ENCODE measurements at places on chromosomes 6 and 20.
A peak's percentile ranks its signal among the peaks of the same experiment; 100 is the strongest.

DNA sequence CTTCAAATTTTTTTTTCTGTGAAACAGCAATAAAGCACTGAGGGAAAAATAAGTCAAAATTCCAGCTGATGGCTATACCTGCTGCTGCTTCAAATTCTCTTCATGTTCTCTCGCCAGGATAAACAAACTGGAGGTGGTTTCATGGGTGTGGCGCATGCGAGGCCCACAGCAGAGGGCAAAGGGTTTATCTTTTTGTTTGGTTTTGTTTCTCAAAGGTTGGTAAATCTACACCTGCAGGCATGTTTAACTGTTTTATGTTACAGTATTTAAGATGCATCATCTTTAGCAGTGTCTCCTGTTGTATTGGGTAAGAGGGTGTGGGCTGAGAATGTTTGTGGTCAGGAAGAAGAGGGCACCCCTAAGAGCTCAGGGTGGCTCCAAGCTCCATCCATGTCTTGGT, 342.2 kb downstream of the CDH26 start:
- peak; percentile 9 for DNase-seq

DNA sequence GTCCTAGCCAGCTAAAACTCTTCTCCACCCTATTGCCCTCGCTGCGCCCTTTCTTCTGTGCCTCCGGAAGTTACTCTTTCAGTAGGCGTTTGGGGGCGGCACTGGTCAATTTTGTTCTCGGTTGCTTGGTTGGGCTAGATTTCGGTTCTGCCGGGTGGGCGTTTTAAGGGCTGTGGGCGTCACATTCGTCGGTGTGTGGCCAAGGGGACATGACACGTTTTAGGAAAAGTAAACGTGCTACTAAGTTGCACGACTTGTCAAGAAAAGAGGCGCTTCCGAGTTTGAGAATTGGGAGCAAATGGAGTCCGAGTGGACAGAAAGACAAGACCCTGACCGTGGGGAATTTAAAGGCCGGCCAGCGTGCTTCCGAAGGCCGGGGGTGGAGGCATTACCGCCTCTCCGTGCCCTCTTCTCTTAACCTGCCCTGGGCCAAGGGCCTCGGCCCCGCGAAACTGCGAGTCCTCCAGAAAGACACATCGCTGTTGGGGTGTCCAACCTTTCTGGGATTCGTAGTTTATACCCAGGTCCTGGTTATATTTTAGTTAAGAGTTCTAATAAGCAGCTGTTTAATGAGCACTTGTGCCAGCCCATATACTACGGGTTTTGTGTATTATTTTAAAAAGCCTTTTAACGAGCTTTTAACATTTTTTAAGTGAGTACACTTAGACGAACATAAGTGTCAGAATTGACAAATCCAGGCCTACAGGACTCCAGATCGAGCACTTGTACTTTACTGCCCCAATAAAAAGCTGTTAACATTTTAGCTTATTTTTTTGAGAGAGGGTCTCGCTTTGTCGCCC, 664 bp upstream of the BAG6 start:
- peak; percentile 97 for DNase-seq

DNA sequence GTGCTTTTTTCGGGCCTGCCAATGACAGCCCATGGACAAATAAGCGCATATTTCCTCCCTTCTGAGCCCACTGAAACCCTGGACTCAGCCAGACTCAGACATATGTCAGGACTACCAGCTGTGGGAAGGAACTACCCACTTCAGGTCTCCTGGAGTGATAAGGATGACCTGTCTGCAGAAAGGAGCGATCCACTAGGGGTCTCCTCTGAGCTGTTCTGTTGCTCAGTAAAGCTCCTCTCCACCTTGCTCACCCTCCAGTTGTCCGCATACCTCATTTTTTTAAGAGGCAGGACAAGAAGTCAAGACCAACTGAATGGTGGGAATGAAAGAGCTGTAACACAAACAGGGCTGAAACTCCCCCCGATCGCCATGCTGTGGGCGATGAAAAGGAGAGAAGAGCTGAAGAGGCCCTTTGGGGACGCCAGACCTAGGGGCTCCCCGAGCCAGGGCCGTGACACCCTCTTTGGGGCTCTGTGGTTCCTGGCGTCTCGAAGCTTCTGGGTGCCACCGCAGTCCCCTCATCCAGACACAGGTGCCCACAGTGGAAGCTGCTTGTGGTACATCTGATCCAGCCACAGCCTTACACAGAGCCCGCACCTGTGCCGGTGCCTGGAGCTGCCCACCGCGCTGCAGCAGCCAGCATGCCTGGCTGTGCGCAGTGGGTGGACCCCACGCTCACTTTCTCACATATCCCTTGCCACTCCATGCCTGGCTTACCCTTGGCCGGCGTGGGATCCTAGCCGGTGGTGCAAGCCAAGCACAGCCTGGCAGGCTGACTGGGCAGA, 68.8 kb downstream of the EYS start:
- peak; percentile 23 for DNase-seq

DNA sequence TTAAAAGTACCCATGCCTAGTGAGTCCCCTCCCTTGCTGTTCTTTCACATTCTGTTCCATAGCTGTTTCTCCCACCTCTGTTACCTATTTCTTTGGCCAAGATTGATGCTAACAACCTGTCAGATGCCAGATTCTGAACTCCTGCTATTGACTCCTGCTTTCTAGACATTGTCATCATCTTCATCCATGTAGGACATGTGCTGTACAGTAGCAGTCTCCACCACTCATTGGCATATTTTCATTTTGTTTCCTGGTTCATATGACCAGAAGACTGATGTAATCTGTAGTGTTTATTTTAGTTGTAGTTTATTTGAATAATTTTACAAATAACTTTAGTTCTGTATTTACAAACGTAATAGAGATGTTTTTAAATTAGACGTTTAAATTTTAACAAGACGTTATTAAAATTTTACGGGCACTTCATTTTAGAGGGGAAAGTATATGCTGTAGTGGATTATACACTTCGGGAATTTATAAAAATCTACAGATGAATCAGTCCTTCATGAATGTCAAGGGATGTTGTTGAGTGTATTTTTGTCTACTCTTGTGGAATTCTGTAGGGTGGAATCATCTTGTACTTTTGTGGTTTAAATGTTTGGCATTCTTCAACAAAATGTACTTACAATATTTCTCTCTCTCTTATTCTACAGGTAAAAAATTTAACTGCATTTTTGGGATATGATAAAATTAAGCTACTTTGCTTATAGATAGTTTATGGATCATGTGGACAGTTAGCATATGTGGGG, 34.1 kb downstream of the TRMT11 start:
- DNase-seq: no peak

DNA sequence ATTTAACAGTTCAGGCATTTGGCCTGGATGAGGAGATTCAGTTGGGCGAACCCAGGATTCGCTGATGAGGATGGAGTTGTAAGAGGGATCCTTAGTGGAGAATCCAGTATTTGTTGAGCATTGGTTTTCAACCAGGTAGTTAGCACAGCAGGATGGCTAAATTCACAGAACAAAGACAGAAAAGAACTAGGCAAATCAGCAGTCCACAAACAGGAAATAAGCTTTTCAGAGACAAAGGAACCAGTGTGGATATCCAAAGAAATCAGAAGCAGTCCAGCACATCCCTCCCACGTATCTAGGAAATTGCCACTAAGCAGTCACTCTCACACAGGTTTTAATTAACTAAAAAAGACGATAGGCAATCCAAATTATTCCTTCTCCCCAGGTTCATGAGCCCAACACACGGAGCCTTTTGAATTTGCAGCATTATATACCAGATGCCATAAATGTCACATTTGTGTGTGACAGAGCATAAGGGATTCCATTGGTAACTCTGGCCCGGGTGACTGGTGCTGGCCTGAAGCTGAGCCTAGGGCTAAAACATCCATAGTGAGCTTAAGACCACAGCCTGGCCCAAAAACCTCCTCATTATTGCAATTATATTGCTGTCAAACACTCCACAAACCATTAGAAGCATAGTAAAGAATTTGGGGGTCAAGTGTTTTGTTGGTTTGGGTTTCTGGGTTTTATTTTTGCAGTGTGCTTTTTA, 131.5 kb downstream of the SOBP start:
- DNase-seq: peak; percentile 92

GRCh38 chr6:129744201-129744879, 34.4 kb upstream of the ARHGAP18 start:
- peak; percentile 48 for DNase-seq

DNA sequence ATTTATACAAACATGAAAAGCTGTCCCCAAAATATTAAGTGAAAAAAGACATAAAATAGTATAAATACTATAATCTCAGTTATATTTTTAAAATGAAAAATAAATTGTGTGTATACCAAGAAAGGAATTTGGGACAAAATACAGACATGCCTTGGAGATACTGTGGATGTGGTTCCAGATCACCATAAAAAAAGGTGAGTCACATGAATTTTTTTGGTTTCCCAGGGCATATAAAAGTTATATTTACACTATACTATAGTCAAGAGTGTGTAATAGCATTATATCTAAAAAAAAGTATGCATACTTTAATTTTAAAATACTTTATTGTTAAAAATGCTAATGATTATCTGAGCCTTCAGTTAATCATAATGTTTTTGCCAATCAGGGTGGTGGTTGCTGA, 17.4 kb upstream of the SDHAF4 start:
- no peak for DNase-seq

GRCh38 chr6:30394139-30394538, 49.2 kb downstream of the RPP21 start:
- peak; percentile 84 for DNase-seq

DNA sequence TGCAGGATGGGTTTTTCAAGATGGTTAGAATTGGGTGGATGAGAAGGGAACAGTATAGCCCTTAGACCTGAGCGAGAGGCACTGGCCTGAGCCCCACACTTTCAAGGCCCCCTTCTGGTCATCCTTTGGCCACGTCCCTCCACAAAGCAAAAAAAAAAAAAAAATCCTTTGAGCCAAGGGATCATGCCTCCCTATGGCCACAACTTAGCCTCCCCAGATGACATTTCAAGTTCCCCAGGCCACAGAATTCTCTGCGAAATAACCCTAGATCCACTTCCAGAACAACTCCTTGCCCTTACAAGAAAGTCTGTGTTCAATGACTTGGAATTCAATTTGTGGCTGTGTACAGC, 30.4 kb downstream of the ELOVL2 start:
- no peak for DNase-seq

GRCh38 chr6:111941686-111942330, 68.6 kb upstream of the FYN start:
- no peak for DNase-seq

DNA sequence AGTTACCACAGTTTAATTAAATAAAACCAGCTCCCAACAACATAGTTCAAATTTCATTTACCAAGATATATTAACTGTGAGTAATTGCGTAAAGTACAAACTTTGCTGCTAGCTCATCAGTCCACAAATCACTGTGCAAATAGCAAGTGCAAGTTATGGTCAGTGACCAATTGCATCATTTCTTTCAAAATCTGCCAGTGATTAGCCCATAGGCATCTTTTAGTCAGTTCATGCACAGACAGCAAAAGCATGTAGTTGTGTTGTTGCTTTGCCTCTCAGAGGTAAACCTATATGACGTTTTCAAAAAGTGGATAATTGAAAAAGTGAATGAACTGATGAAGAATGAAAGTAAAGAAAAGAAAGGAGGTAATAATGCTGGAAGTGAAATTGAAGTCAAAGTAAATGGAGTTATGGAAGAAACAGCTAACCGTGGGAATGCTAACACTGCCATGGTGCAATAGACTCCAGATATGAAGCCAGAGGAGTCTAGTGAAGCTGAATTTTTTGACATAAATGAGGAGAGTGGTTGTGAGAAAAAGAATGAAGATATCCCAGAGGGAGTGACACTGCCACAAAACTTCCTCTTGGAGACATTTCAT, 36.5 kb downstream of the ENPP1 start:
- no peak for DNase-seq

DNA sequence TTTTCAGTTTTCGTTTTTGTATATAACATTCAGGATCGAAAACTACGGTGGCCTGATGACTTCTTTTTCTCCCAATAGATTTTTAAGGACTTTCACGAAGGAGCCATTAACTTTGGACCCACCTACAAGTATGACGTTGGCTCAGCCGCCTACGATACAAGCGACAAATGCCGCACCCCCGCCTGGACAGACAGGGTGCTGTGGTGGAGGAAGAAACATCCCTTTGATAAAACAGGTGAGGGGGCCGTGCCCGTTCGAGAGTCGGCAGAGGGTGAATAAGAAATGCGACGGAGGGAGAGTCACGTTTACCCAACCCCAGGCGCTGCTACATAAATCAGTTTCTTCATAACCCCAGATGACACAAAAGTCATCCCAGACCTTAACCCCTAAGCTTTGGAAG, 91.5 kb downstream of the SERAC1 start:
- DNase-seq: no peak

GRCh38 chr20:3472105-3472504, 1.3 kb downstream of the ATRN start:
- no peak for DNase-seq

GRCh38 chr20:50845566-50846215, 50.8 kb downstream of the BCAS4 start:
- no peak for DNase-seq
